ENCODE measurements at places on chromosomes 7 and 10.

- DNase-seq, result no peak
These were observed 94.2 kb upstream of the PRKCQ start for GRCh38 chr10:6674291-6674690.

DNA sequence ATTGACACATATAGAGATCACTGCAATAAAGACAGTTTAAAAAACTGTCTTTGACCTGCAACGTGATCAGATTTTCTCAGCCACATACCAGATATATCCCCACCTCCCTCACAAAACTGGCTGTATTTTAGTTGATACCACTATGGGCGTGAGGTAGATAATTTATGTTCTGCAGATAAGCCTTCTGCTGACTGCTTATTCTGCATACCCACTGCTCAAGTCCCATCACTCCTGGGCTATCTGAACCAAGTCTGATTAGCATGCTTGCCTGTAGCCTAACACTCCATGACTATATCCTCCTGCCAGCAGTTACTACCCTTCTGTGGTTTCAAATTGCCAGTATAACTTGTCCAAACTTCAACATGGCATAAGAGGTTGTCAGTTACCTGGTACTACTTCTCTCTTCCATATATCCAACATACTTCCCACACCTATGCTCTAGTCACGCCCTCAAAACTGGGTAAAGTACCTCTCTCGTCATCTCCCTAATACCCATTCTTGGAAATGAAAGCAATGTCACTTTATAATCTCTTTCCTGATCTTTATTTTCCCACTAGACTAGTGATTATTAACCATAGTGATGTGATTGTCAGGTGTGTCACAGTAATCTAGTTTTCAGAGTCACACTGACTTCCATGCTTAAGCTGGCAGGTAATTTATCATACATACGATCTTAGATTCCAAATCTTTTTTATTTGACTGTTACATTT is 70.7 kb downstream of the MALSU1 start:
- DNase-seq, result no peak

- peak; percentile 45 for DNase-seq
These were observed at the start of gene TES for GRCh38 chr7:116210345-116211005. TES (plus strand) TSS chr7:116210539; CDS start chr7:116210708, 169 bp downstream.

- DNase-seq, result no peak
These were observed 133.1 kb downstream of the ADARB2 start for GRCh38 chr10:1604246-1604645.

DNA sequence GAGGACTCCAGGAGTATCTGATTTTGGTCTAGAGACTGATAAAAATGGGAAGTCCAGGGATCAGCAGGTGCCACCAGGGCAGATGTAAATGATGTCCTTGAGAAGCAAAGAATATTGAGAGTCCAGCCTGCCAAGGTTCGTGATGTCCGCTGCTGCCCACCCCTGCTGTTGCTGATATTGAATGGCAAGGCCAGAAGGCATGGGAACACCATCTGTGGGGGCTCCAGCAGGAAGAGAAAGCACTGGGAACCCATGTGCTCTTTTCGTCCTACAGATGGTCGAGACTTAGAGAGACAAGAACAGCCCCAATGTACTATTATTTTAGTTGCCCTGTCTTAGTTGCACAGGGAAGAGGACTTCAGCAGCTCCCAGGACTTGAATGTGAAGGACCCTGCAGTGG is 363.9 kb downstream of the GALNT17 start:
- DNase-seq, result no peak

GRCh38 chr7:37663693-37664092 is 19.9 kb upstream of the GPR141 start:
- DNase-seq, result no peak

DNA sequence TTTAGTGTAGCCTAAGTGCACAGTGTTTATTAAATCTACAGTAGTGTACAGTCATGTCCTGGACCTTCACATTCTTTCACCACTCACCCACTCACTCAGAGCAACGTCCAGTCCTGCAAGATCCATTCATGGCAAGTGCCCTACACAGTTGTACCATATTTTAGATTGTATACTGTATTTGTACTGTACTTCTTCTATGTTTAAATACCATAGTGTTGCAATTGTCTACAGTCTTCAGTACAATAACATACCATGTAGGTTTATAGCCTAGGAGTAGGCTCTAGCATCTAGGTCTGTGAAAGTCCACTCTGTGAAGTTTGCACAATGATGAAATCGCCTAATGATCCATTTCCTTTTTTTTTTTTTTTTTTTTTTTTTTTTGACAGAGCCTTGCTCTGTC is 12.0 kb downstream of the EEPD1 start:
- DNase-seq, result no peak

DNA sequence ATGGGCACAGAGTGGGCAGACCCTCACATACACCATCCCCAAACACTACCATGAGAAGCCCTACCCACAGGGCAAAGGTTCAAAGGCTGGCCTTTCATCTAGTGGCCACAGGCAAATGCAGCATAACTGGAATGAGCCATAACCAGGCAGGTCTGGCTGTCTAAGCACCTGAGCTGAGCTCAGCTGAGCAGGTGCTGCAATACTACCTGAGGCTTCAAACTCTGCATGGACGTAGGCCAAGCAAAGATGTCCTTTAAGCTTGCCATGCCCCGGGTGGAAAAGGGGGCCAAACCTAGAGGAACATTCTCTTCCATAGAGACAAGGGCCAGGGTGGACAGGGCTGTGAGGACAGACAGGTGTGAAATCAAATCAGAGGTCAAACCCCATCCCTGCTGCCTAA is 65.3 kb upstream of the CAMK2B start:
- DNase-seq, result no peak

Data from iPS DF 19.7 (cell line).